ENCODE measurements at places on chromosomes 16 and 17.
A peak's percentile ranks its signal among the peaks of the same experiment; 100 is the strongest.

DNA sequence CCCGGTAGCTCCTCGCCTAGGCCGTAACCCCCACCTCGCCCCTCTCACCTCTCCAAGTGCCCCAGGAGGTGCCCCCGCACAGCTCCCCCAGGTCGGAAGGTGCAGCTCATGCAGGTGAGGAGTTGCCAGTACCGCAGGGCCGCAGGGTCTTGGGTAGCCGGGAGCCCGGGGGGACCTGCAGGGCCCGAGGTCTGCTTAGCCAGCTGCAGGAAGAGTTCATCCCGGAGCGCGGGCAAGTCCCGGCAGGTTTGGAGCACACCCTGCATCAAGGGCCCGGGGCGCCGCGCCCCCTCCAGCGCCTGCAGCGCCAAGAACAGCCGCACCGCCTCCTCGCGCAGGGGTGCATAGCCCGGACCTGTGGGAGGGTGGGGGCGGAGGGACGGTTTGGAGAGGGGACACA, 4.8 kb downstream of the PLEKHH3 start:
- DNase-seq = no peak

DNA sequence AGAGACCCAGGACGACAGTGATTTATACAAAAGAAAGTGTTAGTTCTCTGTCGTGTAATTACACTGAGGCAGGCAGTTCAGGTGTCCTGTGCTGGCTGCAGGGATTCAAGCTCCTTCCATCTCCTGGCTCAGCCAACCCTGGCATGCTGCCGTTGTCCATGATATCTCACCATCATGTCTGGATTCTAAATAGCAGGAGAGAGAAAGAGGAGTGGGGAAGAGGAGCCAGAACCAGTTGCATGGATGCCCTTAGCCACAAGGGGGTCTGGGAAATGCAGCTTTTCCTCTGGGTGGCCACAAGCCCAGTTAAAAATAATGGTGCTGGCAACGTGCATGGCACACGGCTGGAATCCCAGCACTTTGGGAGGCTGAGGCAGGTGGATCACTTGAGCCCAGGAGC, 9.7 kb downstream of the C16orf54 start:
- DNase-seq = no peak

GRCh38 chr17:28253663-28254062, 65.3 kb upstream of the TMEM97 start:
- no peak for DNase-seq

- peak; percentile 61 for DNase-seq
Observed at GRCh38 chr17:9644910-9645751, at the start of gene USP43. USP43 (plus strand) TSS chr17:9645517; CDS start chr17:9645633, 116 bp downstream.

GRCh38 chr17:37698132-37698910, 46.5 kb downstream of the HNF1B start:
- no peak for DNase-seq

DNA sequence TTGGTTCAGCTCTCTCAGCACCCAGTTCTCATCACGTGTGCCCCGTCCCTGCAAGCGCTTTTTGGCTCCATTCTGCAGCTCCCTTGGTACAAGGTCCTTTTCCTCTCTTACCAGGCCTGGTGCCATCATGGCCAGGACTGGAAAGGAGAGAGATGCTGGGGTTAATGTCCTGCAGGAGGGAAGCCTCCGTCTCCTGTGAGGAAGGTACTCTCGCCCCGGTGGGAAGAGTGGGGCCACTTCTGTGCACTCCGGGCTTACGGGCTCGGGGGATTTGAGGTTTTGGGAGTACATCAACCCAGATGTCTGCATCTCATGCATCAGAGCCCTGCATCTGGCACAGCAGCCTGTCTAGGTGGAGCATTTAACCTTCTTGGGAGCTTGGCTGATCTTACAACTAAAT, 10.1 kb downstream of the CTRB2 start:
- no peak for DNase-seq

- no peak for DNase-seq
Observed at GRCh38 chr16:49112754-49113153, 168.9 kb downstream of the CBLN1 start.

- no peak for DNase-seq
Observed at GRCh38 chr16:30110661-30111060, 2.7 kb downstream of the GDPD3 start.
